ENCODE measurements at places on chromosomes 7 and 10.
A peak's percentile ranks its signal among the peaks of the same experiment; 100 is the strongest.

DNA sequence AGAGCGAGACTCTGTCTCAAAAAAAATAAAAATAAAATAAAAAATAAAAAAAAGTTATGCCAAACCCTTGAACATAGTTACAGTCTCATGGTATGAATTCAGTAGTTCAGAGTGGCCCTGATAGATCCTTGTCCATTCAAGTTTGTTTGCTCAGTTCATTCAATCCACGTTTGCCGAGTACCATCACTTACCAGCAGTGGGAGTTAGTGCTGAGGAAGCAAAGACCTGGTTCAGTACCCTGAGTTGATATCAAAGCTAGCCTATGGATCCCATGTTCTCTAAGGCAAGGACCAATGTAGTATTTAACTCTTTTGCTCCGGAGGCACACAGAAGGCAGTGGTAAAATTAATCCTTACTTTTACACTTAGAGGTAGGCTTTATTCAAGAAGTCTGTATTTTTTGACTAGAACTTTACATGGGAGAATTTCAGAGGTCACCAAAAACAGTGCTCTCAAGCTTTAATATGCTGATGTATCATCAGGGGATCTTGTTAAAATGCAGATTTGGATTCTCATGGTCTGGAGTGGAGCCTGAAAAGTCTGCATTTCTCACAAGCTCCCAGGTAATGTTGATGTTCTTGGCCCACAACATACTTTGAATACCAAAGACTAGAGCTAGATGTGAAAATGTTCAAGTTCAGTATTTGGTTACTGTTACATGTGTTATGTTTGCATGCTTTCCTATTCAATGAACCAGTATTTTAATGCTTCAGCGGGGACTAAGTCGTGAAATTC, 38.1 kb upstream of the HBP1 start:
- no peak for DNase-seq

DNA sequence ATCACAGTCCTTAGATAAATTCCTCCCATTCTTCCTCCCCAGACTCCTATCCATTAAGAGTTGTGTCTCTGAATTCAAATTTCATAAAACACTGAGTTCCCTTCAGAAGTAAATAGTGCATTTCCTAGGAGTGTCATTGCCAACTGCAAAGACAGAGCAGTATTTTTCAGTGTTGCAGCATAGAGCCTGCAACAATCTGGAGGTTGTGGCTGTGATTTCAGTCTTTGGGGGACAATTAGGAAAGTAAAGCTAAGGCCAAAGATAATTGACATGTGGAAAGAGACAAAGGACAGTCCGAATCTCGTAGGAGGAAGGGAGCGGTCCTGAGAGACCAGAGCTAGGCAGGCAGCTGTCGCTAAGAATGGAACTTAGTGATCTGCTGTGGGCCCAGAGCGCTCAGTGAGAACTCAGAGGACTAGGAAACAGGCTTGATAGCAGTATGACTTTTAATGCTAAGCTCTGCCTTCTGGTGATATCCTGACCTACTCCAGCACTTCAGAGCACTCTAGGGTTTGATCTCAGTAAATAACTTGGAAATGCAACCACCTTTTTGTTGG, 46.2 kb downstream of the PRPF18 start:
- no peak for DNase-seq

GRCh38 chr7:42262964-42263363, 26.0 kb upstream of the GLI3 start:
- no peak for DNase-seq

GRCh38 chr10:100998183-100998990, 1.2 kb upstream of the LZTS2 start:
- DNase-seq = peak; percentile 89

DNA sequence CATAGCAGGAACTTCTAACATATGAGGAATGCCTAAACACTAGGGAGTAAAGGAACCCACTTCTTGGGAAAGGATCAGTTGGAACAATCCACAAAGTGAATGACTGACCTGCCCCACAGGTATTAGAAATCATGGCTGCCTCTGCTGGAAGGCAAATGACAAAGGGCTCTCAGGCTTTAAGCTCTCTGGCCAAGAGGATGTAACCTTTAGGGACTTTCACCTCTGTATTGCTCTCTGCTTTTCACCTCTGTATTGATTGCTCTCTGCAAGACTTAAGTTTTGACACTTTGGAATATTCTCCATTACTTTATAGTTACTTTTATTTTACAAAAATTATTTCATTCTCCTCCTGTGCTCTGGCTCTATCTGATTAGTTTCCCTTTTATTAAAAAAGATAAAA, 248.0 kb downstream of the LRRTM3 start:
- no peak for DNase-seq

DNA sequence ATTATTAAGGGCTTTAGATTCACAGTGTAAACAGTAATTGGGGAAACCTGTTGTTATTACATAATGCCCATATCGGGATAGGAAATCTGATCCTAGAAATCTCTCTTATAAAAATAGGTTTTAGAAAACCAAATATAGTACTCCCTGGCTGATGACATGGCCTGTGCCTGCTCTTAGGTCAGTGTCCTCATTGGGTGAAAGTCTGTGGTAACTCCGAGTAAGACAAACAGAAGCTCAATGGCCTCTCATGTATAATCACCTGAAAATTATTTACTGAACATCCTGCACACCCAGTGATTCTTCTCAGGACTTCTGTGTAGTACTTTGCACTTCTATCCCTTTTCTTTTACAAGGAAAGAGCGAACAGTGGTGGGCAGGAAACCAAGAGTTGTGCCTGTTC, 37.8 kb downstream of the SEM1 start:
- no peak for DNase-seq

Data from suppressor macrophage (primary cell).